ENCODE measurements at places on chromosomes 6 and 20.

DNA sequence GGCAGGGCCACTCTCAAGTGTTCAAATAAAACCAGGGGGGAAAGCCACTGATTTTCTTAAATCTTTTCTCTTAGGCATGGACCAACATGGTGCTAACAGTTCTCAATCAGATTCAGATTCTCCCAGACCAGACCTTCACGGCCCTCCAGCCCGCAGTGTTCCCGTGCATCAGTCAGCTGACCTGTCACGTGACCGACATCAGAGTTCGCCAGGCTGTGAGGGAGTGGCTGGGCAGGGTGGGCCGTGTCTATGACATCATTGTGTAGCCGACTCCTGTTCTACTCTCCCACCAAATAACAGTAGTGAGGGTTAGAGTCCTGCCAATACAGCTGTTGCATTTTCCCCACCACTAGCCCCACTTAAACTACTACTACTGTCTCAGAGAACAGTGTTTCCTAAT lies 41.5 kb upstream of the SMIM28 start:
- peaks cover 18% of the 10 kb centered on the region for H3K27me3 ChIP-seq
- H3K4me1 ChIP-seq = no peaks in the 10 kb centered on the region
- no peak for DNase-seq
- no peak overlapping the region for H3K27ac ChIP-seq
- H3K36me3 ChIP-seq = no peaks in the 10 kb centered on the region

GRCh38 chr6:150800674-150801314 lies 64.7 kb upstream of the MTHFD1L start:
- no peak for DNase-seq
- no peaks in the 10 kb centered on the region for H3K4me1 ChIP-seq
- no peaks in the 10 kb centered on the region for H3K27me3 ChIP-seq
- H3K4me3 ChIP-seq = no peak overlapping the region

DNA sequence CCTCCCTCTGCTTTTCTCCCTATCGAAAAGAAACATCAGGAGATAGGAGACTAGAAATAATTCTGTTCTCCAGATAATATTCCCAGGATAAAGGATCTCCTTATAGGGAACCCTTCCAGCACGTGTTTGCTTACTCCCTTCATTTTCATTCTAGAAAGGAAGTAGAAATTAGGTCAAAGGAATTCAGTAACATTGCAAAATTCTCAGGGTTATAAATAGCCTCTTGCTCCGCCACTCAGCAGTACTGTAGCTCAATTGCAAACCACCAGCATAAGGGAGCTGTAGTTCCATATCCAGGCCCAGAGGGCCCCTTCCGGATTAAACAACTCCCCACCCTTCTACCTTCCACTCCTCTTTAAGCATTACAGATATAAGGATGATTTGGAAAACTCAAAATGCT lies 6.2 kb downstream of the ELMO2 start:
- H3K27me3 ChIP-seq = no peaks in the 10 kb centered on the region
- peak overlapping the region; percentile 69 for H3K4me3 ChIP-seq
- peaks cover 68% of the 10 kb centered on the region for H3K4me1 ChIP-seq
- DNase-seq = no peak
- peaks cover 44% of the 10 kb centered on the region for H3K36me3 ChIP-seq
- H3K27ac ChIP-seq = peak overlapping the region; percentile 90

DNA sequence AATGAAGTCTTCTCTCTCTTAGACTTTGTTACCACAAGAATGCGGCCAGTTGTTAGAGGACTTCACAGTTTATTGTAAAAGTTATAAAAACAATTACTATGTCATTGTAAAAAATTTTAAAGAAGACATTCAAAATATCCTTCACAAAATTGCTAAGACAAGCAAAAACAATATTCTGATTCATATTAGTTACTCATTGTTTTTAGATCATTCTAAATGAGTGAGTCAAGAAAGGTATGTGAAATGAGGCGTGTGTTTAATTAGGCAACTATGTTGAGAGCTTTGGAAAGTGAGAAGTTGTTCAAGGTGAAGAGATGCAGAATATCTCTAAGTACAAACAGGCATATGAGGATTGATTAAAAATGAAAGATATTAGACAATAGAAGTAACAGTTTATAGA lies 875.3 kb downstream of the EYS start:
- H3K4me1 ChIP-seq = no peaks in the 10 kb centered on the region
- no peaks in the 10 kb centered on the region for H3K27me3 ChIP-seq
- H3K36me3 ChIP-seq = no peaks in the 10 kb centered on the region
- no peak overlapping the region for H3K4me3 ChIP-seq
- no peak overlapping the region for H3K27ac ChIP-seq

GRCh38 chr20:45506398-45506797 lies 9.0 kb downstream of the SPINT3 start:
- H3K27me3 ChIP-seq = peaks cover 32% of the 10 kb centered on the region
- peaks cover 3% of the 10 kb centered on the region for H3K4me1 ChIP-seq
- no peak overlapping the region for H3K27ac ChIP-seq
- DNase-seq = no peak

GRCh38 chr6:11500008-11500407 lies 37.5 kb upstream of the TMEM170B start:
- peaks cover 9% of the 10 kb centered on the region for H3K27me3 ChIP-seq
- no peak overlapping the region for H3K27ac ChIP-seq
- peaks cover 10% of the 10 kb centered on the region for H3K4me1 ChIP-seq
- no peak for DNase-seq
- no peak overlapping the region for H3K4me3 ChIP-seq

GRCh38 chr6:56775498-56776166 lies 132.9 kb upstream of the DST start:
- DNase-seq = no peak
- no peaks in the 10 kb centered on the region for H3K4me1 ChIP-seq
- H3K27ac ChIP-seq = no peak overlapping the region
- no peaks in the 10 kb centered on the region for H3K27me3 ChIP-seq
- H3K4me3 ChIP-seq = no peak overlapping the region

DNA sequence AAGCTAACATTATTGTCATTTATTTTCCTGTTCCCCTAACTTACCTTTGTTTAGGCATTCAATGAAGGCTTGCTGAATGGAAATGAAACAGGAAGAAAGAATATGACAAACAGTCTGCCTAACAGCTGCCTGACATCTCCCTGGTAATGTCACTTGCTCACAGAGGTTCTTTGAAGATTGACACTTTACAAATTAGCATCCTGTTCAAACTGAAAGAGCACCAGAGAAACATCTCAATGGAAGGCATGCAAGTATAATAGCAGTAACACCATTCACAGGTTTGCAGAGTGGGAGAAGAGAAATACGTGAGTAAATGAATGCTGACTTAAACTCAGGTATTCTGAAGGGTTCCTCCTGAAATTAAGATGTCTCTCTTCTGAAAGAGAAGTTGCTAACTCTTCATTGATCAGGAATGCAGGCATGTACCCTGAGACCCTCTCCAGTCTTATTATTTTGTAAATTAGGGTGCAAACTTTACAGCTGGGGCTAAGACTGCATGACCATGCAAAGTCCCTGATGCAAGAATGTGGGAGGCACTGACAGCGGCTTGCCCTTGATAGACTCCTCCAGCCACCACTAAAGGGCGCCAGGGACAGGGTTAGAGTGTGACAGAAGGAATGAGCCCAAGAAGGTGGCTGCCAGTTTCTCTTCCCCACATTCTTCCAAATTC lies 1.3 kb upstream of the SMLR1 start:
- peaks cover 6% of the 10 kb centered on the region for H3K27me3 ChIP-seq
- no peak overlapping the region for H3K4me3 ChIP-seq
- no peak for DNase-seq
- no peak overlapping the region for H3K27ac ChIP-seq

- peak overlapping the region; percentile 95 for H3K4me3 ChIP-seq
- peak overlapping the region; percentile 93 for H3K27ac ChIP-seq
- peaks cover 39% of the 10 kb centered on the region for H3K36me3 ChIP-seq
- H3K4me1 ChIP-seq = peaks cover 77% of the 10 kb centered on the region
Observed at GRCh38 chr20:32205843-32206759, 1.4 kb downstream of the PLAGL2 start.

- no peak overlapping the region for H3K27ac ChIP-seq
- no peak overlapping the region for H3K4me3 ChIP-seq
- no peak for DNase-seq
- no peaks in the 10 kb centered on the region for H3K36me3 ChIP-seq
- peaks cover 11% of the 10 kb centered on the region for H3K27me3 ChIP-seq
Observed at GRCh38 chr20:40960521-40960956, 68.1 kb upstream of the TOP1 start.
